ENCODE measurements at places on chromosomes 6 and 20.
A peak's percentile ranks its signal among the peaks of the same experiment; 100 is the strongest.

DNA sequence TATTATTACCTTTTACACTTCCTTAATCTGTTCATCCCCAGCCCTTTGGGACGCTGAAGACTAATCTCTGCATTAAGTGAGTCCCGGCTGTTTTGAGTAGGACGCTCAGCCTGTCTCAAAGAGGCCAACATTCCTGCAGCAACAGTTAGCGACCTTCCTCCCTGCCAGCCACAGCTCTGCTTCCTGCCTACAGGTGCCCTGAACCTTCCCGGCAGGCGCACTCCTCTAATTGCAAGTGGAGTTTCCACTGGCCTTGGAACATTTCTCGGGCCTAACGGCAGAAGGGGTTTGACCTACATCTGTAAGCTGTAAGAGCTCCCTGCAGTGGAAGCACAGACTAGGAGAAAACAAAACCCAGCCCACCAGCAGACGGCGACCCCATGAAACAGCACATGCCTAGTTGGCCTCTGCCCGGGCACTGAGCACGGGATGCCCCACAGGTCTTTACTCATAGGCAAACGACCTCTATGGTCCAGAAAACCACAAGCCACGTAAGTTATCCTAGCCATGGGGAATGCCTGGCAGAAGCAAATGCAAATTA is 137.9 kb downstream of the DTNBP1 start:
- DNase-seq = no peak

DNA sequence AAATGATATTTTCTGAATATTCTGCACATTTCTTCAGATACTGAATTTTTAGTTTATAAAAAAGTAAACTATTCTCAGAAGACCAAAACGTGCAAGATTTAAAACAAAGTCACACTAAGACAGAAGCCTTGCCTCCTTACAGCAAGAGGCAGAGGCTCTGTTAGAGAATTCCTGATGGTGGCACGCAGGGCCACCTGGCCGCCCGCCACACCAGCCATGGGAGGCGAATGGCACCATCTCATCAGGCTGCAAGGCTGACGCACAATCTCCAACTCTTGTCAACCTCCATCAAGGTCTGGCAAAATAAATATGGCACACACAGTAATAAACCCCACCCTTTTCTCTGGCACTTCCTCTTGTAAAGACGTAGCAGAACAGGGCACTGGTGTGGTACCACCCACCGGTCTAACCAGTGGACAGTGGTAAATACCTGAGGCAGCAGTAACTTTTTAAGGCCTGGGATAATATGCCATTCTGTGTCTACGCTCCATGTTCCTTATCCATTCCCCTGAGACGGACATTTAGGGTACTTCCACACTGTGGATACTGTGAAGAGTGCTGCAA is 111.4 kb downstream of the WDR27 start:
- no peak for DNase-seq

- DNase-seq = no peak
Observed at GRCh38 chr6:11791354-11792107, 12.9 kb upstream of the ADTRP start.

- DNase-seq = peak; percentile 29
Observed at GRCh38 chr6:912871-913835, 220.2 kb upstream of the EXOC2 start.

DNA sequence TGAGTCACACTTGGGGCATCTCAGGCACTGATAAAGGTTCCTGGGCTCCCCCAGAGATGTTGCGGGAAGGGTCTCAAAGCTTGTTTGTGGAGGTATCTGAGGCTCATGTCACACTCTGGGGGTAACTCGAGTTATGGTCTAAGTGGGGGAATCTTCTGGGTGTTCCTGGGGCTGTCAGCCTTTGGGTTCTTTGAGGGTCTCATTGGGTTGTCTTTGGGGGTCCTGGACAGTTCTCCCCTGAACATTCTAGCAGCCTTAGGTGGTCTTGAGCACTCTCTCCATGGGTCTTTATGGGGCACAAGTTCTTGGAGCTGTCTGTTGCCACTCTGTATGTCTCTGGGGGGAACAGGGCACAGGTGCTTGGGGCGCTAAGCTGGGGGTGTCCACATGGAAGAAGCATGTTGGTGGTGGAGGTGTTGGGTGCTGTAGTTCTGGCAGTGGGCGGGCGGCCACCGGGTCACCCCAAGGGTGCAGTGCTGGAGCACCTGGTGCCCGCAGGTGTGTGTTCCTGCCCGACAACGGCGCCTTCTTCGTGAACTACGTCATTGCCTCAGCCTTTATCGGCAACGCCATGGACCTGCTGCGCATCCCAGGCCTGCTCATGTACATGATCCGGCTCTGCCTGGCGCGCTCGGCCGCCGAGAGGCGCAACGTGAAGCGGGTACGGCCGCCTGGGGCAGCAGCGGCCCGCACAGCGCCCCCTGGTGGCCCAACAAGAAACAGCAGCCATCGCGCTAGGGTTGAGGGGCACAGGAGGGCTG is 7.1 kb upstream of the CAPN11 start:
- DNase-seq = peak; percentile 48

DNA sequence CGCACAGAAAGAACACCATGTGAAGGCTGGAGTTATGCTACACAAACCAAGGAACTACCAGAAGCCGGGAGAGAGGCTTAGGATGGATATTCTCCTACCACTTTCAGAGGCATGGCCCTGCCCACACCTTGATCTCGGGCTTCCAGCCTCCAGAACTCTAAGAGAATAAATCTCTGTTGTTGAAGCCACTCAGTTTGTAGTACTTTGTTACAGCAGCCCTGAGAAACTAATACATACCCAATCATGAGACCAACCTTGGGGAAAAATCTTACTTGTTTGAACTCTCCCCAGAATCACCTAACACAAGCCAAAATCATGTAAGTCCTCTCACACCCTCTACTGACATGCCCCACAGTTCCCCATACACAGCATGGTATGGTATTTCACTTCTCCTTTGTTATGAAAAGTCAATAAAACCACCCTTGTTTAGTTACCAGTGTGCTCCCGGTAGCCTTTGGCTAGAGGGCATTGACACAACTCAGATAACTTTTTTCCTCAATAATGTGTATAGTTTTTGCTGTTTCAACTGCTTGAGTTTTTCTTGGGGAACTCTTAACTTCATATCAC is 40.7 kb upstream of the SLC2A12 start:
- no peak for DNase-seq

GRCh38 chr6:1190366-1190765 is 121.5 kb upstream of the FOXQ1 start:
- DNase-seq = no peak

DNA sequence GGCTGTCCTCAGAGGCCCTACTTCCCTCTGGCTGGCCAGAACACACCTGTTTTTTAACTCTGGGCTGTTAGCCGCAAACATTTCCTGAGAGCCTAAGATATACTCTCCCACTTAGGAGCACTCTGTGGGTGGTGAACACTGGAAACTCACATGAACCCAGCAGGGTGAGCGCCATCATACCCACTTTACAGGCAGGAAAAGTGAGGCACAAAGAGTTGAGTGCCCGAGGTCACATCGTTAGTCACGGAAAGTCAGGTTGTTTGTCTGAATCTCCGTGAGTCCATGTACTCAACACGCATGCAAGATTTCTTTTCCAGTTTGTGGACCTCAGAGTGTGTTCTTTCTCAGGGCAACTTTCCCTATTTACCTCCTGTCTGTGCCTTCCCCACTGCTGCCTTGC is 1.9 kb downstream of the BAK1 start:
- DNase-seq = no peak

DNA sequence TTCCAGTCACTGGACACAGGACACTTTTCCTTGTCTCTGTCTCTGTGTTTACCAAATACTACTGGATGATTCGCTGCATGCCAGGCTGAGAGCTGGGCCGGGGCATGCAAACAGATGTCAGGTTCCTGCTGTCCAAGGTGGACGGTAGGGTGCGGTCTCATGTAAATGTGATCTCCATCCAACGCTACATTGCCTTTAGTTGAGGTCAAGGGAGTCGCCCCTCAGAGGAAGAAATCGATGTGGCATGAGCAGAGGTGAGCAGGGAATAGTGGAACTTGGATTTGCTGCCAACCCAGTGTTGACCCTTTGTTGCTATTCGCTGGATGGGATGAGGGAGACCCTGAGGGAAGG is 9.8 kb upstream of the TOX2 start:
- no peak for DNase-seq

- DNase-seq = no peak
Observed at GRCh38 chr6:34132486-34133185, 13.3 kb downstream of the GRM4 start.

DNA sequence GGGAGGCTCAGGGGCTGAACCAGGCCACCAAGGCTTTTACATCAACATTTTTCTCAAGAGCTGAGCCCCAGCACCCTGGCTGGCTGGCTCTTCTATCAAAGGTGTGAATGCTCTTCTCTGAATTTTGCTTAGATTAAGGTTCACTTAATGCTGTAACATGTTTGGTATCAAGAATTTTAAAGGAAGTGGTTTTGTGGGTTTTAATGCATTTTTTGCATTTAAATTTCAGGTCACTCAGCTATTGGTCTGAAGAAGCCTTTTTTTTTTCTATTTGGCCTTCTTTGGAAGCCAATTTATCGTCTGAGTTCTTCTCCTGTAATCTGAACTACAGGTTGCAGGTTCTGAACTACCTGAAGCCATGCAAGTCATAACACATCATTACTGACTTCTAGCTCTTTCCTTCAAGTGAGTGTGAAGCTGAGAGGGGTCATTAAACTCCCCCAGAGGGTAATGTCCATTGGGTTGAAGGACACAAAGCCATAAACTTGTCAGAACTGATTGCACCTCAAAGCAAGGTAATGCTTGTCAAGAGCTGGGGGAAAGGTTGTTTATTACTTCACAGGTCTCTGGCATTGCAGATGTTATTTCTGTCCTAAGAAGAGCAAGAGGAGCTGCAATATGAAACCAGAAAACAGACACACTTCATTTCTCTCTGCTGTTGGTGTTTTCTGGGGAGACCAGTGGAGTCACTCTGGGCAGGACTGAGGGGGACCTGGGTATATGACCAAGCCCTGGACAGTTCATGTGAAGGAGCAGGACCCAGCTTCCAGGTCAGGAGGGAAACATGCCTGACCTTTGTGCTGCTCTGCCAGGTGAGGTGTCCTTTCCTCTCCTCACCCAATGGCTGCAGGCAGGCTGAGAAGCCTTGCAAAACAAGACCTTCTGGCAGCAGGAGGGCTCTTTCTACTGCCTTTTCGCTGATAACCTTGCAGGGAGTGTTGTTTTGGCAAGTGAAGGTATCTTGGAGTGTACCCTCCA is 26.1 kb upstream of the NEDD9 start:
- no peak for DNase-seq

DNA sequence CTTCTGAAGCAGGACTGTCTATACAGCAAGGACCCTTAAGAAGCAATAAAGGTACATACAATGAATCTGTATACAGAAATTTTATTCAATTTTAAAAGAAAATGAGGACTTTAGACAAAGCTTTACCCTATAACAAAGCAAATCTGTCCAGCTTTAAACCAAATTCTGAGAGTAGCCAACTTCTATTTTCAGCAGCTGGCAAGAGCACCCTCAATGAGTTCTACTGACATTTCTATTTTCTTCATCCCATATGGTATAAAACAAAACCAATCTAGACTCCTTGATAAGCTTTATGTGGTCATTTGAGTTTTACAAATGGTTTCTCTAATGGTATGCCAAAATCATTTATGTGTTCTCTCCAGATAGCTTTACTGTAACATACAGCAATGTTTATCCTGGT is 12.7 kb downstream of the CPNE1 start:
- DNase-seq = no peak

DNA sequence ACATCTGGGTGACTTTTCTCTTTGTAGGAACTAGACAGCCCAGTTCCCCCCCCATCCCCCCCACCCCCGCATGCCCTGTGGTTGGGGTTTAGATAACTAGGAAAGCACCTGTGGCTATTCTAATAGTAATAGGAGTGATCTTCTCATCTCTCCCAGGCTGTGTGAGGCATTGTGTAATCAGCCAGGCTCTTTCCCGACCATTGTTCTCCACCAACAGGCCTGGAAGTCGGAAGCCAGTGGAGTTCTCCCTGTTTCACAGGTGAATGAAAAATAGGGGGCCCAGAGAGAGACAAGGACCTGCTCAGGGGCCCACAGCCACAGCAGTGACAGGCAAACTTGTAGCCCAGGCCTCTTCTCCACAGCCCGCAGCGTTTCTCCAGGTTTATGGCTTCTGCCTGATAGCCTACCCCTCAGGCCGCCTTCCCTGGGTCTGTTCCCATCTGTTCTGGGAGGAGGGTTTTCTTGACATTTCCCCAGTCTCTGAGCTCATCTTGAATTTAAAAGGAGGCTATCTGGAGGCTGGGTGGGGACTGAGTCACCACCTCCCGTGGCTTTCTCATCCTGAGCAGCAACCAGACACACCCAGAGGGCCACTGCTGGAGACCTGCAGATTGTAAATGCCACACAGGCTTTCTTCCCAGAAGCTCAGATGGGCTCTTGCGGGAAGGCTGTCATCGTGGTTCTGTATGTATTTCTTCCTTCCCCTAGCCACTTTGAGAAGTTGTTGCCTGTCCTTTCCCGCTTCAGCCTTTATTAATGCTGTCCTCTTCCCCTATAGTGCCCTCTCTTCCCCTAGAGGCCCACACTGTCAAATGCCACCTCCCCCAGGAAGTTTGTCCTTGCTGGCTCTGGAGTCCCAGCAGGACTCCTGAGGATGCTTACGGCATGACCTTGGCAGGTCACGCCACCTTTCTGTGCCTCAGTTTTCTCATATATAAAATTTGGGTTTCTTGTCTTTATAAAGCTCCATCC is 75.9 kb upstream of the MYL9 start:
- no peak for DNase-seq

GRCh38 chr6:167125410-167125809 is 2.5 kb downstream of the CCR6 start:
- no peak for DNase-seq

DNA sequence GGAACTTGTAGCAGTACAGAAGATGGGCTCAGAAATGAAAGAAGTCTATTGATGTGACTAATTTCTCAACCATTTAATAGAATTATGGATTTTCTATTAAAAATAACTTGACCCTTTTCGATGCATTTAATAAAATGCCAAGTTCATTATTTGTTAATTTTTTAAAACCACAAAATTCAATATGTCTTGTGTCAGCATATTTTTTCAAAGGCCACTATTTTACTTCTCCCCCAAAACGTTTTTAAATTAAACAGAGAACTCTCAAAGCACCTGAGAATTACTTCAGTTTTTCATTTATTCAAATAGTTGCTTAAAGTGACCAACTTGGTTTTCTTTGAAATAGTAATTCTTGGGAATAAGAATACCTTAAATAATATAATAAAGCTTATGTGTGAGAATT is 8.6 kb downstream of the TOP1 start:
- no peak for DNase-seq

GRCh38 chr20:25453035-25453810 is 45.8 kb downstream of the GINS1 start:
- no peak for DNase-seq

All from iPS DF 6.9 (cell line).